ENCODE measurements at places on chromosomes 11 and 22.

DNA sequence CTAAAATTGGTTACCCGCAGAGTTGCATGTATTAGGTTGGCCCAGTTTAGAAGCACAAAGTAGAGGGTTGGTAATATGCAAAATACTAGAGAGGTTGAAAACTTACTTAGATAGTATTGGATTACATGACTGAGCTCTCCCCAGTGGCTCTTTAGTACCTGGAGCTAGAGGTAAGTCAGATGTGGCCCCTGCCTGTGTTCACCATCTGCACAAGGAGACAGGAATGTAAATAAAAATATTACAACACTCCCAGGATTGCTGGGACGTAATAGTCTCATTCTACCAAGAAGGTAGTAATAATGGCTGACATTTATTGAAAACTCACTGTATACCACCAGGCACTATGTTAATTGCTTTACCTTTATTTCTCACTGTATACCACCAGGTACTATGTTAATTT lies 129.6 kb downstream of the SLC17A6 start:
- DNase-seq = no peak

- no peak for DNase-seq
These were observed 30.4 kb downstream of the SIK2 start for GRCh38 chr11:111632516-111633220.

DNA sequence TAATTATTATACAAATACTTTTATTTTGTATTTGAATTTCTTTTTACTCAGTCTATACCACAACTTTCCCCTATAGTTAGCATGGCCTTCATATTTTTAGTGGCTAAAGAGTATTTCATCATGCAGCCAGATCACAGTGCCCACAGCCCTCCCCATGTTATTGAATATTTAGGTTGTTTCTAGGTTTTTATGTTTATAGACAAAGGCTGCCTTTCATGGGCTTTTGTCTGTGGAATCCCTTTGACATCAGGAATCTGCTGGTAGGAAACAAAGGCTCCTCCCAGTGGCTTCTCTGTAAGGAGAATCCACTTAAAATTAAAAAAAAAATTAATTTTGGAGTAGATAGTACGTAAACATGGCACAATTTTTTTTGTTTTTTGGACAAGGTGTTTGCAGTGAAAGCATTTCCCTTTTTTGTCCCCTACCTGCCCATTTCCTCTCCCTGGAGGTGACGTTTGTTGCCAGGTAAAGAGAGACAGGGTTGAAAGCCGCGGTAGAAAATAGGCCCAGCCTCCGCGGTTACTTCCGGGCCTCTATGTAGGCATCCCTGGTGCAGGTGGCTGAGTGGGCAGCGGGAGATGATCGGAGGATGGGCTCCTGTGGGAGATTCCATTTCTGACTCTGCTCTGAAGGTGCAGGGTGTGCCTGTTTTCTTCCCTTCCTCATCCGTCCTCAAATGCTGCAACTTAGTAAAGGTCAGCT lies 82.2 kb upstream of the OR4B1 start:
- no peak for DNase-seq

- no peak for DNase-seq
These were observed 5.8 kb upstream of the MS4A14 start for GRCh38 chr11:60390419-60390818.

DNA sequence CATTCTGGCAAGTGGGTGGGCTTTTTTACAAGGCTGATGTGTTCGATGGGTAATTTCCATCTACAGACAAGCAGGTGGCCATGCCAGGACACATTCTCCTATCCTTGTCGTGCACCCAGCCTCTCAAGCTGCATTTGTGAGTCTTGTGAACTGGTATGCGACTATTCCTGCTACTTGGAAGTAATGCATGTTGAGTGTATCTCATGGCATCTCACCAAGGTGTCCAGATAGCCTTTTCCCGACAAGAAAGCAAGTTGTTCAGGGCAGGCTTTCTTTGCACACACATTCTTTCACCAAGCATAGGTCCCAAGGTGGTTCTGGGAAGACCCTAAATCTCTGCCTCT lies 18.8 kb upstream of the SYT13 start:
- DNase-seq = no peak

DNA sequence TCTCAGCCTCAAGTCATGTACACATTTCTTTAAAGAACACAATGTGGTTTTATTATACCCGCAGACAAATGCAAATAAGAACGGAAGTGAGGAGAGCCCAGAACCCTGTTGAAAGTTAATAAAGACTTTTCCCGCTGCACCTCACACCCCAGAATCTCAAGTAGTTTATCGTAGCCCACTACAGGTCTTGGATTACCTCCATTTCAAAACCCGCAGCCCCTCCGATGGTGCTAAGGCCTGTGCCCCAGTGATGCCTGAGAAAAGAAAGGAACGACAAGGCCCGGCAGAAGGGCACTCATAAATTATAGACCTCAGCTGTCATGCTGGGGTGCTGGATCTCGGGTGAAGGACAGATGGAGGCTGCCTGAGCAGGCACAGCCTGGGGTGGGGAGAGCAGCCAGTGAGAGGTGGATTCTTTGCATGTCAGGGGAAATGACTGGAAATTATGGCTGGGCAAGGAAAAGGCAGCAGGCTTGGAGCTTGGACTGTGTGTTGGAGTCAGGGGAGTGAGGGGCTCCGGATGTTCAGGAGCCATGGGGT lies 354.1 kb downstream of the NTM start:
- DNase-seq = no peak

DNA sequence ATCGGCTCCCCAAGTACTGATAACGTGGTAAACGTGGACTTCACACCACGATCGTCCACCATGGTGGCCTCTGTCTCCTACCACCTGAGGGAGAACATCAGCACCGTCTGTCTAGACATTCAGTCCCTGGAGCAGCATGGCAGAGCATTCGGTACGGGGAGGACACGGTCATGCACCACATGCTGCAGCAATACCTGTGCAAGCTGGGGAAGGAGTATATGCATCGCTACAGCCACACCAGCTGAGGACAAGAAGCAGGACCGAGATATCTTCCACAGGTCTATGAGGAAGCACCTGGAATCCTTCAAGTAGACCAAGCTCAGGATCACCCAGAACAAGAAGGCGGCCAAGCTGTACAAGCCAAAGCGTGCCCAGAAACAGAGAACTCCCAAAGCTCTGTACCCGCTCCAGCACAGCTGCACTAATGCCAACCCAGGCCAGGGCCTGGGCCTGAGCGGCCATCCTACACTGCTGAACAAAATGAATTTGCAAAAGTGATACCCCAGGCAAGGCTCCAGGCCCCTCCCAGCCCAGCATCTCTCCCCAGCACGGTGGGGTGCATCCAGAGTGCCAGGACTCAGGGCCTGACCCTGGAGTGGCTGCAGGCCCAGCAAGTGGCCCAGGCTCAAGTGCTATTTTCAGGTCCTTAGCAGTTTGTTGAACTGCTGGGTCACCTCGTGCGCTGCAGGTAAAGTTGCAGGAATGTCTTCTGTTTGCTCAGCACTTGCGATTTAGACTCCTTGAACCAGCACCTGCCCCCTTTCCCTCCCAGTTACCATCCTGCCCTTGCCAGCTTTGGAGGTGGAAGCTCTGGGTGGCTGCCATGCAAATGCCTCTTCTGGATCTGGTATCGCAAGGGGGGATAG lies 119.3 kb upstream of the SERPIND1 start:
- DNase-seq = no peak
